A549 (cell line): ENCODE measurements at places on chromosomes 1 and 21.

DNA sequence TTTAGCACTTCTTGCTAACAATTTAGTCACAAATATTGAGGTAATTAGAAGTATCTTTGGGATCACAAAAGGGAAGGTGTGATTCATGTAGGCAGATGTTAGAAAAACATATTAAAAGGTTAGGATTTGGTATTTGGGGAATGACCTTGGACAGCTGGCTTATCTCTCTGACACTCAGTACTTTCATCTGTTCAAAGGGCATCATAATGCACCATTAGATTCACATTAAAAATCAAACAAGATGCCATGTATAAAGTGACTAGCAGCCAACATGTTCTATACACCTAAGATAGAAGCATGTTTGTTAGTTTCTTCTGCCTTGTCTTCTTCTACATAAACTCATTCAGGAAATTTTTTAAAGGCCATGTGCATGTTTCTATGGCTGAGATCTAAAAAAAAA, 56.5 kb upstream of the ESRRG start:
- DNase-seq, result no peak

GRCh38 chr21:33836408-33836807, 79.2 kb downstream of the ATP5PO start:
- DNase-seq, result no peak

- no peak for DNase-seq
Observed at GRCh38 chr1:61978796-61979195, 215.9 kb upstream of the L1TD1 start.

DNA sequence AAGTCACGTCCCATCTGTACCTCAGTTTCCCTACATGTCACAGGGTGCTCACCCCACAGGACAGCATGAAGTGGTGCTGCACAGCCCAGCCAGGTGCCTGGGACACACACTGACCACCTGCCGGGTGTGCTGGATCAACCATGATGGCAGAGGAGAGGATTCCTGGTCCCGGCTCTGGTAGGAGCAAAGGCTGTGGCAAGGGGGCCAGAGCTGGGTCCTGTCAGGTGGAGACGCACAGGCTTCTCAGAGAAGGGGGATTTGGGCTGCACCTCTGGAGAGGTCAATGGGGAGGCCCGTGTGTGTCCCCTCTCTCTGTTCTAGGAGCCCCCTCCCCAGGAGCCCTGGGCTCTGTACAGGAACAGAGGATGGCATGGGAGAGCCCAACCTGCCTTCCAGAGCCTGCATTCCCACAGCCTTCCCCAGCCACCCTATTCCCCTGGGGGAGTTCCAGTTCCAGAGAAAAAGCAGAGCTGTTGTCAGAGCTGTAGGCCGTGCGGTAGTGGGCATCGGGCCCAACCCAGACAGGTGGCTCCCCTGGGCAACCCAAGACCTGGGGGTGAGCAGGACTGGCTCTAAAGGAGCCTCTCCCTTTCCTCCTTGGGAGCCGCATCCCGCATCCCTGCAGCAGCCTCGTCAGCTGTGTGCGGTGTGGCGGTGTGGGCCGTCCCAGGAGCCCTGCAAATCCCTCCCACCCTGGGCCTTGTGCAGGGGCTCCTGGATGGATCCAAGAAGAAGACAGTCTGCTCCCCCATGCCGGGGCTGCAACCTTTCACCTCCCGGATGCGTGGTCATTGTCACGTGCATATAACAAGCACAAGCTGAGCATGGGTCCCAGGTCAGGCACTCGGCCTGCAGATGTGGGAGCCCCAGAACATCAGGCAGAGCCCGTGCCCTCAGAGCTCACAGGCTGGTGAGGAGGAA, 2.9 kb upstream of the TFF3 start:
- DNase-seq, result no peak

- DNase-seq, result no peak
Observed at GRCh38 chr1:54885237-54885679, 1.7 kb downstream of the DHCR24 start.

DNA sequence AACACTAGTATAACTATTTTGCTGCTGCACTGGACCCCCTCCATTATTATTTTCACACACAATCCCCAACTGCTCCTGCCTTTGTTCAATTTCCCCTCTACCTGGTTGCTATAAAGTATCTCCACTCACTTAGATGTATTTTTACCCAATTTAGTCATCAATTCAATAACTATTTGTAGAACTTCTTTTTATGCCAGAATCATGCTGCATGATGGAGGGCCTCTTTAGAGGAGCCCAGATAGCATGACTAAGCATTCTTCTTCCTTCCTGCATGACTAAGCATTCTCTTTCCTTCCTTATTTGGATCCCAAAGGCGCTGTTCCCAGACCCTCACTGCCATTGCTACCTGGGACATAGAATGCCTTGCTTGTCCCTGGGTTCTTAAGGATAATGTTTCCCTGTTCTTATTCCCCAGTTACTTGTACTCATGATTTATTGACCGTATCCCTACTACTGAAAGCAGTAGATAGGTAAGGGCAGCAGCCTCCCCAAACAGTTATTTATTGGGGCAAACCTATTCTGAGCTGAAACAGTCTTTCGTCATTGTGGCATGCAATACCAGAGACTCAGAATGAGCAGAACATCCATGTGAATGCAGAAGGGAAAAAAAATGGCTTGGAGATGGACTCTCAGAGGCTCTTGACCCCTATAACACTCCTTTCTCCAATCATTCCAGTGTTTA, 89.3 kb upstream of the AKT3 start:
- DNase-seq, result peak; percentile 59

DNA sequence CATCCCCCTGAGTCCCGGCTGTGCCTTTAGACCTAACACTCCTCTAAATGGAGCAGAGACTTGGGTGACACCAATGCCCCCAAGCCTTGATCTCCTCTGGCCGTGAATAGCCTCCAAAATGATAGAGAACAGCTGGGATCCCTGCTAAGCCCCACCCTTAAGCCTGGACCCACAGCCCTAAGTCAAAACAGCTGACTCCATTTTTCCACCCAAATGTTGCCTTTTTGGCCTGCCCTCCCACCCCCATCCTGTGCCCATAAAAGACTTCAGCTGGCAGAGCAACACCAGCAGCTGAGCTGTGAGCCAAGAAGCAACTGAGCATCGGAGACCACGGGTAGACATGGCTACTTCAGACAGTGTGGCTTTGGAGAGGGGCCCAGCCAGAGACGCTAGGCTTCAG, 420.8 kb downstream of the NPHP4 start:
- DNase-seq, result no peak

GRCh38 chr21:29232530-29233255, 66.0 kb upstream of the BACH1 start:
- no peak for DNase-seq

GRCh38 chr1:209439828-209440227, 143.7 kb upstream of the CAMK1G start:
- no peak for DNase-seq

DNA sequence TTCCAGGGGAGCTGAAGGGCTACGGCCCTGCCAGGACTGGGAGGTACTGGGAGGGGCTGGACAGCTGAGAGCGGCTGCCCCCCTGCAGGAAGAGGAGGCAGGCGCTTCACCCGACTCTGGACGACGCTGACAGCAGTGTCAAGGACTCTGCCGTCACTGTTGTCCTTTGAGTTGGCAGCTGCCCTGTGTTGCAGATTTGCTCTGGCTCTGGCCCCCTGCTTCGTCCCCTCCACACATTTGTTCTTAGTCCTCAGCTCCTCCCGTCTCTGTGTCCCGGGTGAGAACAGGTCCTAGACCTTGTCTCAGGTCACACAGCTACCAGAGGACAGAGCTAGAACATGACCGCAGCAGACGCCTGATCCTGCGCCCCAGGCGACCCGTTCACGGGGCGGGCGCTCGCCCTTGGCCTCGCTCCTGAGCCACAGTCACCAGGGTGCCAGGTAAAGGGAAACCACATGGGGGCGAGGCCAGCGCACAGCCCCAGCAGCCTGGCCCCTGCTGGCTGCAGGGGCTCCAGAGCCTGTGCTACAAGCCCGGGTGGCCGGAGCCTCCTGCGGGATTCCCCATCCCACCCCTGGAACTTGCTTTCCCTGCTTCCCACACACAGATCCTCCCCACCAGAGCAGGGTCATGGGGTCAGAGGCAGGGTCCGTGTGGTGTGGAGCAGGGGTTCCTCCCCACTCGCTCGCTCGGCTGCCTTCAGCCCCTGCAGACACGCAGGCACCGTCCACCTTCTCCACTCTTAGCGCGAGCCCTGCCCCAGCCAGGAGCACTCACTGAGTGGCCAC, 10.7 kb upstream of the NPHP4 start:
- no peak for DNase-seq

- DNase-seq, result no peak
Observed at GRCh38 chr1:54223441-54224202, 23.7 kb downstream of the MRPL37 start.

DNA sequence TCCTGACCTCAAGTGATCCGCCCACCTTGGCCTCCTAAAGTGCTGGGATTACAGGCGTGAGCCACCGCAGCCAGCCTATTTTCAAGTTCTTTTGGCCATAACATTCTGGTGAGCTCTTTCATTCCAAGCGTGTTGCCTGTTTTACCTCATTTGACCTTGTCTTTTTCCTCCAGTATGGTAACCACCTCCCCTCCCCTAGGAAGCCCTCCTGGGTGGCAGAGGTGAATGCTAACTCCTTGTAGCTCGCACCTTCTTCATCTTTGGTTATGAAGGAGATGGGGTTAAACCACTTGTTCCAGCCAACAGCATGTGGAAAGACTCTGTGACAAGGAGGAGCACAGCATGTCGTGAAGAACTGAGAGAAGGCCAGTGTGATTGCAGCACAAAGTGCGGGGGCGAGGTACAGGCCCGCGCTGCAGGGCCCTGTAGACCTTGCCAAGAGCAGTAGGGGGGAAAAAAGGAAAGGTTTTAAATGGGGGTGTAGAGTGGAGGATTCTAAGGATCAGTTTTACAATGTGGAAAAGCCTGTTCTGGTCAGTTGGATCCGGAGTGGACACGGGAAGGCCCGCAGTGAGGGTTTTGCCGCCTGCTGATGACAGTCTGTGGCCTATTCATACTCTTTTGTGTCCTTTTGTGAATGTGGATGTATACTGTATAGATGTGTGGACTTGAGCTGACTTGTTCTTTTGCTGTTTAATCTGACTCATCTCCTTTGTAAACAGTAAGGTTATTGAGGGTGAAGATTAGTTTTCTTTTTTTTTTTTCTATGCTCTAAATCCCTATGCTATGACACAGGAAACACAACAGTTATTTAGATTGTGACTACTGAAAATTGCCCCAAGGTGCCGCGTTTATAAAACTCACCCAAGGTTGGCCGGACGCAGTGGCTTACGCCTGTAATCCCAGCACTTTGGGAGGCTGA, 7.5 kb upstream of the ZNF436 start:
- peak; percentile 77 for DNase-seq

DNA sequence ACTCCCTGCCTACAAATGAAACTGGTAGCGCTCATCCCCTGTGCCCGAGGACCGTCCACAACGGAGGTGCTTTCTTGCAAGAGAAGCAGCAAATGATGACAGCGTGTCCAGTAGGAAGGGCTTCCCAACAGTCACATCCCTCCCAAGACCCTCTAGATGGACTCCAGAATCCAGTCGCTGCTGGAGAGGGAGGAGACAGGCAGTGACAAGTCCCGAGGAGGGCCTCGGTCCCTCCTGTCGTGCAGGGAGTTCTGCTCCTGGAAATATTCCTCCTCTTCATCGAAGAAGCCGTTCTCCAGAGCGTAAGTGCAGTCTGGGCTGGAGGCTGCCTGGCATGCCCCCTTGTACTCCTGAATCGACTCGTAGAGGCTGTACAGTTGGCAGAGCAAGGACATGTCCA, 20.3 kb downstream of the FAM89A start:
- no peak for DNase-seq

DNA sequence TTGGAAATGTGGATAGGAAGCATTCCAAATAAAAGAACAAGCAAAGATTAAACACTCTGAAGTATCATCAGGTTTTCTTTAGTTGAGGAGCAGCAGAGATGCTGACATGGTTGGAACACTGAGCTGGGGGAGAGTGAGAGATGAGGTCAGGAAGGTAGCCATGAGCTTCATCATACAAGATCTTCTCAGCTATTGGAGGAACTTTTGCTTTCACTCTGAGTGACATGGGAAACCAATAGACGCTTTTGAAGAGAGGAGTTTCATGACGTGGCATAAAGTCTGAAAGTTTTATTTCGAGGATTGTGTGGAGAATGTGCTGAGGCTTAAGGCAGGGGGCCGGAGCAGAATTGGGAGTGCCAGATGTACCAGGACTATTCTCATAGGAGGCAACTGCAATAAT, 616.2 kb upstream of the CAMK1G start:
- DNase-seq, result no peak

GRCh38 chr1:174200746-174201145, 41.4 kb downstream of the RABGAP1L start:
- DNase-seq, result no peak

GRCh38 chr1:17831597-17831996, 76.5 kb downstream of the ACTL8 start:
- DNase-seq, result no peak

- peak; percentile 20 for DNase-seq
Observed at GRCh38 chr1:91884459-91885212, 1.3 kb downstream of the TGFBR3 start.

DNA sequence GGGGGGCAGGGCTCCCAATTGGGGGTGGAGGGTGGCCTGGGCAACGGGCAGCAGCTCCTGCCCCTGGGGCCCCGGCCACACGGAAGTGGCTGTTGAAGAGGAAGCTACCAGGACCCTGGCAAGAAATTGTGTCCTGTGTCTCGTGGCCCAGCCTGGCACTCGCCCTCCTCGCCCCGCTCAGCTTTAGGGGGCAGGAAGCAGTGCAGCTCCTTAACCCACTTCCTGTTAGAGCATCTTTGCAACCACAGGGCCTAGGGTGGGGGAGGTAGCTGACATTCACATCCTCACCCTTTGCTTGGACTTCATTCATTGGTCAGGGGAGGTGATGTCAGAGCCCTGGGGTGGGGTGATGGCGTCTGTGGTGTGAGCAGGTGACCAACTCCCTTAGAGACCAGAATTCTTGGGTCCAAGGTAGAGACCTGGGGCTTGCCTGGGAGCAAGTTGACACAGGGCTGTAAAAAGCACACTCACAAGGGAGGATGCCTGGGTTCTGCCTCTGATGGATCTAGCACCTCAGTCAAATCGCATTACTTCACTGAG, at the start of gene ARHGAP30:
ARHGAP30 (minus strand) TSS at position 161 of the 540 bp plus-strand sequence. CDS start 267 bp downstream, outside the sequence.
- no peak for DNase-seq

- no peak for DNase-seq
Observed at GRCh38 chr21:24976238-24976637, 631.0 kb downstream of the MRPL39 start.

- DNase-seq, result no peak
Observed at GRCh38 chr1:4021974-4022268, 121.8 kb upstream of the C1orf174 start.

DNA sequence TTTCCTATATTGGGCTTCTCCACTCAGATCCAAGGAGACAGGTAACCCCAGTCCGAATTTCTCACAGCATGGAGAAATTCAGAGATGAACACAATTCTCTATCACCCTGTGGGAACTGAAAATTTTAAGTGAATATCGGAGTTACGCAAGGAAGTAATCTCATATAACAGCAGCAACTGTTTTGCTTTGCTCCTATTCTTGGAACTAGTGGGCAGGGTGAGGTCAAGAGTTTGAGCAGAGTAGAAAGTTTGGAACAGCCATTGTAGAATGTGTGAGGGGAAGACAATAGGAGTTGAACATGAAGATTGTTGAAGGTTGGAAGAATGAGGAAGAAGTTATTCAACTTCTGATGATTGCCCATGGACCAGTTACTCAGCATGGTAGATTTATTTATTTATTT, 24.3 kb upstream of the SLC35D1 start:
- DNase-seq, result no peak

GRCh38 chr1:1324524-1325287, at the start of the genes CPTP and INTS11:
Gene CPTP, plus strand, starts transcription at chr1:1324802. Its CDS starts 2,109 bp downstream, at chr1:1326911.
Gene INTS11, minus strand, starts transcription at chr1:1324660. Its CDS starts 52 bp downstream, at chr1:1324608.
- DNase-seq, result peak; percentile 73

GRCh38 chr1:228865627-228866330, 130.5 kb downstream of the RHOU start:
- no peak for DNase-seq

GRCh38 chr1:8091691-8092090, 65.6 kb upstream of the ERRFI1 start:
- DNase-seq, result no peak

GRCh38 chr1:182404781-182405180, 4.3 kb upstream of the TEDDM1 start:
- no peak for DNase-seq
